ENCODE measurements at places on chromosomes 2 and 18.
A peak's percentile ranks its signal among the peaks of the same experiment; 100 is the strongest.

- DNase-seq, result no peak
Measured at GRCh38 chr2:110802208-110802932, 70.0 kb downstream of the ACOXL start.

- peak; percentile 75 for DNase-seq
Measured at GRCh38 chr18:3449512-3450011, 410 bp upstream of the TGIF1 start.

GRCh38 chr2:100141906-100142305, 484 bp downstream of the AFF3 start:
- DNase-seq, result no peak

GRCh38 chr2:38122344-38122743, 46.4 kb upstream of the CYP1B1 start:
- no peak for DNase-seq

DNA sequence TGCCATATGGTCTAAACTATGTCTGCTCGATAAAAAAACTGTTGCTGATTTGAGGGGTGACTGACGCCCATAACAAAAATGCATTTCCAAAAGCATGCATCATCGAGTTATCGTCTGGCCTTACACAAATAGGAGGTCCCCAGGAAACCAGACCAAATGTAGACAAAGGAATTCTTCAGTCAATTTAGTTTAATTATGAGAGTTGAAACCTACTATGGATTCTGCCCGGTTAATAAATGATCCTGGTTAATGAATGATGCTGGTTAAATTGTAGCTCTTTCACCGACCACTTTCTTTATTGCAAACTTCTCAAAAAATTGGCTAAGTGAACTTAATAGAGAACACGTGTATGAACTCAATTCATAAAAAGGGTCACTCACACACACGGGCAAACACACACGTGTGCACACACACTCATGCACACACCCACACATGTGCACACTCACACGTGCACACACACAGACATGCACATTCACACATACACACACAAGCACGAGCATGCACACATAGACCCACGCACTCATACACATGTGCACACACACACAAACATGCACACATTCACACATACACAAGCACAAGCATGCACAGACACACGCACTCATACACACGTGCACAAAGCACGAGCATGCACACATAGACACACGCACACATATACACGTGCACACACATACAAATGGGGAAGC, 59.0 kb upstream of the SALL3 start:
- DNase-seq, result no peak

- DNase-seq, result no peak
Measured at GRCh38 chr2:56268856-56269255, 85.1 kb downstream of the CCDC85A start.

- DNase-seq, result no peak
Measured at GRCh38 chr2:9398881-9399780, 24.2 kb downstream of the ITGB1BP1 start.

DNA sequence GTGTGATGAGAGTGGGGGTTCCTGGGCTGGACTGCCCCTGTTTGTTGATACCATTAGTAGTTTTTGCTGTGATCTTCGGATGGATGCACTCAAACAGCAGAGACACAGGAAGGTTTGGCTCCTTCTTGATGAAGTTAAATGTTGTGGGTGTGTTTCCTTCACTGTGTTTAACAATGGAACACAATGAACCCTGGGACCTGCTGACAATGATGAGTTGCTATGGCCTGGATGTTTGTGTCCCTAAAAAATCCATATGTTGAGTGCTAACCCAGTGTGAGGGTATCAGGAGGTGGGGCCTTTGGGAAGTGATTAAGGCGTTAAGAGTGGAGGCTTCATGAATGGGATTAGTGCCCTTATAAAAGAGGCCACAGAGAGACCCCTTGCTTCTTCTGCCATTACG, 237.4 kb upstream of the HS6ST1 start:
- no peak for DNase-seq

DNA sequence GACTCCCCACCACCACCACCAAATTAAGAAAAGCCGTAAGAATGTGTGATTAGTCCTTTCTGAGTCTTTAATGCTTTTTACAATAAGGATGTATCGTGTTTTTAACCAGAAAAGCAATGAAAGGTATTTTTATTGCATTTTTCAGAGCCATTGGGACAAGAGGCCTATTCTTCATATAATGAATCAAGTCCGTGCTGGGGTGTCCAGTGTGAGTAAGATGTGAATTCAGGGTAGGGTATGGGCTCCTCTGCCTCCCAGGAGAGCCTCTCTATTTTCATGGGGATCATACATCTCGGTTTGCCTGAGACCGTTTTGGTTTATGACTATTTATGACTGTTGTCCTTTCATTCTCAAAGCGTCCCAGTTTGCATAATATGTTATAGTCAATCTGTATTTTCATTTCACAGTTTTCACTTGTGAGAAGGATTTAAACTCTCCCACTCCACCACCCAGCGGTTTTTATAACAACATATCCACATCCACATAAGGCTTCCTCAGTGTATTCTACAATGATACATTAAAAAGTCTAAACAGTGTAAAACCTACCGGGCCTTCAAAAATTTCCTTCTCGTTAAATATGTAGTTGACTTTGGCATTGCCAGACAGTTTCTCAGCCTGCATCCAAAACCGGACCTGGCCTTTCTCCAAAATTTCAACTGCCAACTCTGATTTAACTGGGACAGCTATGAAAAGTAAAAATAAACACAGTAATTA, 80.8 kb upstream of the LPIN2 start:
- DNase-seq, result no peak

DNA sequence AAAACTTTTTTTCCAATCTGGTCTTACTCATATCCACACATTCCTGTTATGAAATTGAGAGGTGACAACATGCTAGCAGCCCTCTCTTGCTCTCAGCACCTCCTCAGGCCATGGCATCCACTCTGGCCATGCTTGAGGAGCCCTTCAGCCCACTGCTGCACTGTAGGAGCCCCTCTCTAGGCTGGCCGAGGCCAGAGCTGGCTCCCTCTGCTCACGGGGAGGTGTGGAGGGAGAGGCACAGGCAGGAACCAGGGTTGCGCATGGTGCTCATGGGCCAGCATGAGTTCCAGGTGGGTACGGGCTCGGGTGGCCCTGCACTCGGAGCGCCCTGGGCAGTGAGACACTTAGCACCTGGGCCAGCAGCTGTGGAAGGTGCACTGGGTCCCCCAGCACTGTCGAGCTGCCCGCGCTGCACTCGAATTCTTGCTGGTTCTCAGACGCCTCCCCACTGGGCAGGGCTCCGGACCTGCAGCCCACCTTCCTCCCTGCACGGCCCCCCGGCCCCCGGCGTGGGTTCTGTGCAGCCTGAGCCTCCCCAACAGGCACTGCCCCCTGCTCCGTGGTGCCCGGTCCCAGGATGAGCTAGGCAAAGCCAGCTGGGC, 1669.6 kb upstream of the CELF4 start:
- no peak for DNase-seq

- no peak for DNase-seq
Measured at GRCh38 chr2:48315896-48316194, 214.1 kb upstream of the STON1 start.

DNA sequence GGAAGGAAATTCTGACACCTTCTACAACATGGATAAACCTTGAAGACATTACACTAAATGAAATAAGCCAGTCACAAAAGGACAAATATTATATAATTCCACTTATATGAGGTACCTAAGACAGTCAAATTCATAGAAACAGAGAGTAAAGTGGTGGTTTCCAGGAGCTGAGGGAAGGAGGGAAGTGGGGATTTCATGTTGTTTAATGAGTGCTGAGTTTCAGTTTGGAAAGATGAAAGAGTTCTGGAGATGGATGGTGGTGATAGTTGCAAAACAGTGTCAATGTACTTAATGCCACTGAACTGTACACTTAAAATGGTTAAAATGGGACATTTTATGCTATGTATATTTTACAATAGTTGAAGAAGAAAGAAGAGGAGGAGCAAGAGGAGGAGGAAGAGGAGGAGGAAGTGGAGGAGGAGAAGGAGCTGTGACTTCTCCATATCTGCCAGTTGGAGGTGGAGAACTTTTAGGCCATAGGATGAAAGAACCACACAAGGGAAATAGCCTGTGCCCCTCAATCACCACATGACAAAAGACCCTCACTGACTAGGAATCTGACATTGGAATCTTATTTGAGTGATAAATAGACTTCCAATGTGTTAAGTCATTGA, 55.3 kb upstream of the LGALSL start:
- no peak for DNase-seq

DNA sequence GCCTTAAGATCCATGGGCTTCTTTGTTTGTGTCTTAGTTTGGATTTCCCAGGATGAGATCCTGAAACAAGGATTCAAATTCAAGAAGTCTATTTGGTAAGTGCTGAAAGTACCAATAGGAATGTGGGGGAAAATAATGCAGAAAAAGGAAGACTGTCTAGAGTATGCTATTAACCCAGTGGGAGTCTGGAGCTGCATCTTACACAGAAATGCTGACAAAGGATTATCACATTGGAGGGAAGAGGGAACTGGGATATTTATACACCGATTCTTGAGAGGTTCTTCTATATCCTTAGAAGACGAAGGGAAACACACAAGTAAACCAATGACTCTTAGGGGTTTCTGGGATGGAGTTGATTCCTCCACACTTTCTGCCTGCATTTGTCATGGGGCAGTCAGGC, 294.8 kb upstream of the FIGN start:
- DNase-seq, result no peak

GRCh38 chr2:121617042-121617599, 32.1 kb downstream of the CLASP1 start:
- no peak for DNase-seq

DNA sequence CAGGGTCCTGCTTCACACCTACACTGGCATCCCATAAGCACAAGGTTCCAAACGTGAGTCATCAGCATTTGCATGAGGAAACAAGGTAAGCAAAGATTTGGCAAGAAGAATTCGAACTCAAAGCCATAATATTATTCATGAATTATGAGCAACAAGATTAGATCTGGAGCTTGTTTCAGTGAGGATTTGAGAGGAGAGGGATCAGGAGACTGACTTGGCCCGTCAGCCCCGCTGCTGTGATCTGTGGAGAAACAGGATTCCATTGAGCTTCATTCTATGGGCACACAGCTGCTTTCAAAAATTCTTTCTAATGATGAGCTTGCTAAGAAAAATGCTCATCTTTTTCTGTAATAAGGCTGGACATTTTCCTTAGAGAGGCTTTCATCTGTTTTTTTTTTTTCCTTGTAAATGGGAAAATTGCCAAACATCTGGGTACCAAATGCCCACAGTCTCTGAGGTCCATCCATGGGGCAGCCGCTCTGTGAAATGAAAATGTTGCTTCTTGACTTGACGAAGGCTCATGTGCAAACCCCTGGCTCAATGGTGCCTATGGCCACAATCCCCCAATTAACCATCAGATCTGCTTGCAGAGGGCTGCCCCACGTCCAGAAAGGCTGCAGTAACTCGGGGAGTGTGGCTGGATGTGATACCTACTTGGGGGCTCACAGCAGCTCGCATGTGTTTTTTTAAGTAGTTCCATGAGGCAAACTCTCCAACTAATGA, 179.3 kb downstream of the TMEM18 start:
- no peak for DNase-seq

DNA sequence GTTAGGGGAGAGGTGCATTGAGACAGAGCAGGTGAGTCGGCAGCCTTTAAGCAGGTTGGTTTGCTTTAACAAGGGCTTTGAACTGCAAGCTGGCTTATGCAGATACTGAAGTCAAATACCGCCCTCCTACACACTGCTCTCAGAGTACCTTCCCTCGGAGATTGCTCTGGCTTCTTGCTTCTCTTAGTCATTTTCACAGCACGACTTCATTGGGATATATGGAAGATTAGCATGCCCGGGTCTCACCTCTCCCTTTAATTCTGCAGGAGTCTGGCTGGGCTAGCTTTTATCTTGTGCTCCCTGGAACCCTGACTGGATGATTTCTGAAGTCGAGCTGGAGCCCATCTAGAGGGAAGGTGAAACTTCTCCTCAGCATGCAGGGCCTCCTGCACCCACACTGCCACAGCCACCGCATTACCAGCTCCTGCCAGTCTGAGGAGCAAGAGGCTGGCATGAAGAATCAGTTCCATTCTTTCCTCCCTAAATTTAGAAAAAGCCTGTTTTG, 395.5 kb upstream of the HNRNPA3 start:
- no peak for DNase-seq

GRCh38 chr18:26504831-26505230, 43.5 kb downstream of the KCTD1 start:
- DNase-seq, result no peak

DNA sequence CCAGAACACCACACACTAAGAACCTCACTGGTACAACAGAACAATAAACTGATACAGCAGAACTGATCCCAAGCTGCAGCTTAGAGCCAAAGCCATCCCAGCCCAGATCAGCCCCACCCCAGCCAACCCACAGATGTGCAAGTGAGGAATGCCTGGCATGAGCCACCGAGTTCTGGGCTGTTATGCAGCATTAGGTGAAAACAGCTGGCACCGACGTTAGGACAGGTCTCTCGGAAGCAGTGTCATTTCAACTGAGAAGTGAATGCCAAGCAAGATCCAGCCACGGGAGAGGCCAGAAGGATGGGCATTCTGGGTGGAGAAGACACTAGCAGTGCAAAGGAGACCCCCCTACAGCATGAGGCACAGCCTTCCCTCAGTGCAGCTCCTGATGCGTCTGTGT, 38.9 kb downstream of the ADCY3 start:
- DNase-seq, result no peak

- no peak for DNase-seq
Measured at GRCh38 chr2:230184727-230185578, 34.8 kb downstream of the SP110 start.

- no peak for DNase-seq
Measured at GRCh38 chr18:3079653-3080052, 66.7 kb upstream of the LPIN2 start.

- no peak for DNase-seq
Measured at GRCh38 chr18:49028801-49029506, 78.2 kb upstream of the SMAD7 start.

GRCh38 chr2:215677481-215677880, 241.6 kb upstream of the FN1 start:
- DNase-seq, result no peak

DNA sequence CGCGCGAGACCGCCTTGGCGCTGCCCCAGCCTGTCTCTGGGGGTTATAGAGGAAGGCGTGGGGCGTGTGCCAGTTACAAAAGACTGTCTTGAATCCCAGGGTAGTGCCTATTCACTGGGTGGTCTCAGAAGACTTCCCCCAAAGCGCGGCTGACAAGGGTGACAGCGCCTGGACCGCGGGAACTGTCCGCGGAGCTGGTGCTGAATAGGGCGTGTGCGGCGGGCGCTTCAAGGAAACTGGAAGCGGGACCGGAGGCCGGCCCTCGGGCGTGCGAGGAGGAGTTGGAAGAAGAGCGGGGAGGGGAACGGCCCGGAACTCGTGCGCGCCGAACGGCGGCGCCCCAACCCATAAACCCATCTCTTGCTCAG, 2.3 kb downstream of the EGR4 start:
- DNase-seq, result no peak

DNA sequence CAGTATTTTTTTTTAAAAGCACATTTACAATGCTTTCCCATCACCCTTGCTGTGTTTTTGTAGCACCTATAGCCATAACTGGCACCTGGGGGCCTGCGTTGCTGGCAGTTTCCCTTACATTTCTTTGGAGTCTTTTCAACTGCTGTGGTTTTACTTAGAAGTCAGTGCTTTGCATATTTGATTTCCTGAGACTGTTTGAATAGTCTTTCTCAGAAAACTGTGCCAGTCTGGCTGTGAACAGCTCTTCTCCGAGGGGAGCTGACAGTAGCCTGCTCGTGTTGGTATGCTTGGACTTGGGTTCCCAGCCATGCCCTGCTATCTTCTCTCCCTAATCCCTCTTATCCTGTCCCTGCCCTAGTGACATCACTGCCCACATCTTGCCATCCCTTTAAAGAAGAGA, 81.5 kb downstream of the DPP4 start:
- peak; percentile 11 for DNase-seq

Measured in stimulated activated CD8-positive, alpha-beta memory T cell treated with anti-CD3 and anti-CD28 coated beads, Interleukin-4, amount 100 ng/mL, for 4 hours (primary cell).